ENCODE measurements at places on chromosomes 1 and 21. TPM values are rescaled to one million over a fixed set of nuclear protein-coding genes. Genes with fewer than 3 reads are reported as not detected.

Gene SPRR2E
- total RNA-seq = not detected

Gene CFAP45
- total RNA-seq = 1.5 TPM

Gene TNFRSF1B
- total RNA-seq = 38.6 TPM

Gene DYRK3
- total RNA-seq = 19.0 TPM

Gene IGSF3
- total RNA-seq = 0.76 TPM

Gene MOV10
- 65.2 TPM for total RNA-seq

Gene CELA3A
- total RNA-seq = not detected

Gene S100B
- total RNA-seq = not detected

Gene IFNGR2
- 70.2 TPM for total RNA-seq

Gene MOB3C
- total RNA-seq = 7.5 TPM

Gene NES
- 81.7 TPM for total RNA-seq

Gene DDR2
- total RNA-seq = 16.7 TPM
